DMS53 (cell line): ENCODE measurements at places on chromosomes 5 and 9.

DNA sequence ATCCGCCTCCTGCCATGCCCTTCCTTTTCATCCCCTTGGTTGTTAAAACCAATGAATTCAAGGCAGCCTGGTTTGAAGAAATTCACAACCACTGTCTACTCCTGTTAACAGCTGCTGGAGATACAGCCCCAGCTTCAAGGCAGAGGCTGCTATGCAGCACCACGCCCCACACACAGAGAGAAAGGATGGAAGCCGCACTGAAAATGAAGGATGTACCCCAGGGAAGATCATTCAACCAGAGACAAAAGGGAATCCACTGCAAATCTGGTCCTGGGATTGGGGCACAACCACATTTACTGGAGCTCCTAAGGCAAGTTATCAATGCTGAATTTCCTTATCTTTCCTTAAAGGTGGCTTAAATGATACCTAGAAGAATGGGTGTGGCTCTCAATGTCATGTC, 58.7 kb downstream of the DPYSL3 start:
- DNase-seq: no peak

DNA sequence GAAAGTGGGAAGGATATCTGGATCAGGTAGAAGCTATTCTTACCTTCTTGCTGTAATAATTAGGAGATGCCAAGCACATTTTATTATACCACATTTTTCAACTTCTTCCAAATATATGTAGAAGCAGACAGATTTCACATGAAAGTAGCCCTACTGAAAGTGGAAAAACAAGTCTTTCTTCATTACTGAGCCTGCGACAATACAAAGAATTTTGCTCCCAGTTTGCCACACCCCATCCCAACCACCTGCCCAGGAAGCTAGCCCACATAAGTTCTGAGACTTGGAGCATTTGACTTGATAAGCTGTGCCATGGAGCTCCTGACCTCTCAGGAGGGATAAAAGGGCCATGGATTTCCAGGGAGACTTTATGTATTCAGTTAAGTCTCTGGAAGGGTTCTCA, 249.1 kb upstream of the ADCY2 start:
- DNase-seq: peak; percentile 55

DNA sequence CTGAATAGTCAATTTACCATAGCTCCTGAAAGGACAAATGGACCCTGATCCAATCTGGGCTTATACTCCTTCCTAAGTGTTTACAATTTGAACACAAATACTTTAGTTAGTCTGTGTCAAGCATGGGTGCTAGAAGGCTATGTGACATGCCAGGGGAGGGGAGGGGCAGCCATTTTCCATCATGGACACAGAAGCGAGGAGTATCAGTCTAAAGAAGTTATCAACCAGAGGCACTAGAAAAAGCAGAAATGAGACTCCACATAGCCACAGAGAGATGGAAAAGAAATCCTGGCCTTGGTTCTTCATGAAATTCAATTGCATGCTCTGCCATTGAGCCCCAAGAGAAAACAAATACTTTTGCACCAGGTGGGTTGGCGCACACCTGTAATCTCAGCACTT, 61.8 kb downstream of the NR6A1 start:
- no peak for DNase-seq

DNA sequence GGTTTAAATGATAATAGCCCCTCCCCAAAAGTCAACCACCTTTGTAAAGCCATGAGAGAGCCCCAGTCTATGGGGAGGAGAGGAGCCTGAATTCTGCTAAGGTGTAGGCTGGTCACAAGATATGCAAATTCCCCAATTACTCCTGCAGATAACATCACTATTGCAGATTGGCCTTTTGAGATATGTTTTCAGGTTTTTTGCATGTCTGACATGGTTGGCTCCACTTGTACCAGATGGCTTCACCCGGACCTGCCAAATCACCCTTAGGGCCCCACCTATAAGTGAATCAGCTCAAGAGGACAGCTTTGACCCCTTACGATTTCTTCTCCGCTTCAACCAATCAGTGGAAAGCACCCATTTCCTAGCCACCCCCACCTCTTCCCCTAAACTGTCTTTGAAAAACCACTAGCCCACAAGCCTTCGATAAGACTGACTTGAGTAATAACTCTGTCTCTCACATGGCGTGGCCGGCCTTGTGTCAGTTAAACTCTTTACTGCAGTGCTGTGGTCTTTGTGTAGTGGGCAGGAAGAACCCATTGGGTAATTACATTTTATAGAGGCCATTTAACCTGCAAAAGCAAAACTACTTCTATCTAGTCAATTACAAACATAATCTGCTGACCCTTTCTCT, 69.7 kb downstream of the PRLR start:
- no peak for DNase-seq

DNA sequence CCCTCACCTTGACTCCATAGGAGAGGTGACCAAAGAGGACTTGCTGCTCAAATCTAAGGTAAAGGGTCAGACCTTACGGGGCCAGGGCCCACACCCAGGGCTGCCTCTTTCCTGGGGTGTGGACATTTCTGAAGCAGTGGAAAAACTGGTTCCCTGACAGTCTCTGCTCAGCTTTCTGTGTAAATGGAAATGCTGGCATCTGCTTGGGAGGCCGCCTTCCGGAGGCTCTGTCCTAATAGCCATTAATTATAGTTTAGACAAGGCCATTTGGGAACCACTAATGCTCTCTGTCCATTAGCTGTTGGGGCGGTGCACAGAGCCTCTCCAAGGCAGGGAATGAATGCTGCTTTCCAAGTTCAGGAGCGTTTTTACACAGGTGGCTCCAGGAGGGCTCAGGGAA, 17.3 kb downstream of the USP20 start:
- no peak for DNase-seq

DNA sequence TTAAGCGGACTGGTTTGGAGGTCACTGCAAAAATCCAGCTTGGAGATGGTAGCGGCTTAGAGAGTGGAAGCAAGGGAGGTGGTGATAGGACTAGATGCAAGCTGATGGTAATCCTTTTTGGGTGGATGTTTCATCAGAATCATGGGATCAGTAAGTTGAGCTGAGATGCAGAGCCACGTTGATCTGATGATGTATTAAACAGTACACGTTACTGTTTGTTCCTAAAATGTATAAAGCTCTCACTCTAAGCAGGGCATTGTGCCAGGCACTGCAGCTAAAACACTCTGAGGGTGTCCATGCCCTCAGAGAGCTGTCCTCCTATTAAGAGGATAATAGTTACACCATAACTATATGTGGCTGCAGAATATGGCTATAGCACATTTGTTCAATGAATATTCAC, 93.1 kb downstream of the JAKMIP2 start:
- DNase-seq: no peak

DNA sequence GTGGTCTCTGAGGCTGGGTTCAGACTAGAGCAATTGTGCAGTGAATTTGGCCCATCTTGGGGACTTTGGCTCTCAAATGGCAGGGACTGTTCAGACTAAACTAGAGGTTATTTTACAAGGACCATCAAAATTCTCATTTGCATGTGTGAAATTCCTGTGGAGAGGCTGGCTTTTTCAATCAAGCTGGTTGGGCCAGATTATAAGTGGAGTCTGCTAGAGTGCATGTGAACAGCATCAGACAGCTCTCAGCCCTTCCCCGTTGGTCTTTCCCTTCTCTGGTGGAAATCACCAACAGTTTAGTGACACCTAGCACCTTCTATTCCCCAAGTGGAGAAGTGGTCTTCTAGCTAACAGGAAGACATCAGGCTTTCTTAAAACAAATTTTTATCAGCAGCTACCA, 301.3 kb downstream of the CWC27 start:
- no peak for DNase-seq

DNA sequence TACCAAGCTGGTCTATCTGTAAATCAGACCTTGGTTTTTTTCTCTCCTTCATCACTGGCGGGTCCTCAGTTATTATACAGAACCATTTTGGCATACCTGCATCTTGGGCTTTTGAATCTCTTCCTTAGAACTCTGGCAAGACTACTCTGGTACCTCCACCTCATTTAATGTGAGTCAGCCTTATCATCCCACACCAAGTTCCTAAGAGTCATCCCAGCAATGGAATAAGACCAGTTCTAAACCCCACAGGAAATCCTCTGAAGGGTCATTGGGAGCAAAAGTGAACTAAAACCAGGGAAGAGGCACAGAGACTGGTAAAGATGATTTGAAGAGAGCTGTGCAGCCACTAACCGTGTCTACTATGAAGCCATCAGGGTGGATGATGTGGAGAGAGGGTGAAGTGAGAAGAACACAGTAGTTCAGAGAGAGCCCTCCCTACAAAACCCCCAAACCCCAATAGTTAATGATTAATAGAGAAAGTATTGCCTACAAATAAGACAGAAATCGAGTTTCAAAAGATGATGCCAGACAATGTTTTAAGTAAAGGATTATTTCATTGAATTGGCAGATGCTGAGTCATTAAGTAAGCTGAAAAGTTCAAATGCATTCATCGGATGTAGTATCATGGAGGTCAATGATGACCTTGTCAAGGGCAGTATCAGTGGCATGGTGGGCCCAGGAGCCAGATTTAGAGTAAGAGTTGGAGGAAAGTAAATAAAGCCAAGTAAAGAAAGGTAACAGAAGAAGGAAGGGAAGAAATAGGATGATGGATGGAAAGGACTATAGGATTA, 85.4 kb downstream of the PCSK1 start:
- peak; percentile 31 for DNase-seq

- no peak for DNase-seq
Observed at GRCh38 chr9:82490019-82490499, 501.5 kb downstream of the SPATA31D1 start.
